ENCODE measurements at places on chromosomes 2 and 18.

GRCh38 chr2:119596638-119597037, 52.4 kb downstream of the CFAP221 start:
- no peaks in the 10 kb centered on the region for H3K4me1 ChIP-seq
- H3K27me3 ChIP-seq = peaks cover 10% of the 10 kb centered on the region
- no peak for DNase-seq
- H3K27ac ChIP-seq = no peak overlapping the region
- H3K4me3 ChIP-seq = no peak overlapping the region

- no peaks in the 10 kb centered on the region for H3K36me3 ChIP-seq
- H3K27me3 ChIP-seq = no peaks in the 10 kb centered on the region
- no peak overlapping the region for H3K27ac ChIP-seq
- no peak for DNase-seq
Observed at GRCh38 chr2:23605236-23605635, 220.3 kb downstream of the KLHL29 start.

DNA sequence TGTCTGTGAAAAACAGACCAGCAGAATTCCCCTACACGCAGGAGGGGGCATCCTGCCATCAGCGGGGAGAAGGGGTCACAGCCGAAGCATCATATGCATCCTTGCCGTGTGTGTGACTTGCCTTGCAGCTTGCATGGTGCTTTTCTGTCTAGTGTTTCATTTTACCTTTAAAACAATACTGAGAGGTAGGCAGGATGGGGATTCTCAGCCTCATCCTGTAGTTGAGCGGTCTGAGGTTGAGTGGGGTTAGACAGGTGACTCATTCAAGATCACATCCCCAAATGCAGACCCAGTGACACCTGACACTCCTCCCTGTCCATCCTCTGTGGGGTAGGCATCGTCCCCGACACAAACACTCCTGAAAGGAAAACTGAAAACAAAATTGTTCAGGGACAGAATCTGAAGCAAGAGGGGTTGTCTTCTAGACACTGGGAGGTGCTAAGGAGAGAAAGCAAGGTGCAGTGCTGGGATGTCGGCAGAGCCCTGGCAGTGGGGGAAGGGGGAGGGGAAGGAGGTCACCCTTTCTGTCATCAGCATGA, 7.9 kb downstream of the ARL4C start:
- peak; percentile 88 for DNase-seq
- H3K36me3 ChIP-seq = peaks cover 83% of the 10 kb centered on the region
- H3K27me3 ChIP-seq = no peaks in the 10 kb centered on the region
- H3K27ac ChIP-seq = peak overlapping the region; percentile 100
- H3K4me1 ChIP-seq = peaks cover 72% of the 10 kb centered on the region

GRCh38 chr2:5548991-5549715, 143.0 kb upstream of the SOX11 start:
- no peak overlapping the region for H3K4me3 ChIP-seq
- no peaks in the 10 kb centered on the region for H3K27me3 ChIP-seq
- H3K27ac ChIP-seq = no peak overlapping the region
- H3K36me3 ChIP-seq = no peaks in the 10 kb centered on the region
- H3K4me1 ChIP-seq = no peaks in the 10 kb centered on the region

DNA sequence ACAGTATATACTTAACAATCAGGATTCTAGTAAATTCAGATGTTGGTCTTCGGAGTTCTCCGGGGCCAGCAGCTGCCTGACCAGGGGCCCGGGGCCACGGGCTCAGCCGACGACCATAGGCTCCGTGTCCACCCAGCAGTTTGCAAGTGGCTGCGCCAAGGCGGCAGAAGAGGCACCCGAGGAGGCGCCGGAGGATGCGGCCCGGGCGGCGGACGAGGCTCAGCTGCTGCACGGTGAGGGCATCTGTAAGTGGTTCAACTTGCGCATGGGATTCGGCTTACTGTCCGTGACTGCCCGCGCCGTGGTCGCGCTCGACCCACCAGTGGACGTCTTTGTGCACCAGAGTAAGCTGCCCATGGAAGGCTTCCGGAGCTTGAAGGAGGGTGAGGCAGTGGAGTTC, 136.3 kb downstream of the NUP35 start:
- H3K4me1 ChIP-seq = no peaks in the 10 kb centered on the region
- no peaks in the 10 kb centered on the region for H3K27me3 ChIP-seq
- H3K27ac ChIP-seq = no peak overlapping the region
- no peak for DNase-seq

- H3K4me3 ChIP-seq = peak overlapping the region; percentile 6
- peaks cover 74% of the 10 kb centered on the region for H3K27me3 ChIP-seq
- H3K27ac ChIP-seq = no peak overlapping the region
- peaks cover 20% of the 10 kb centered on the region for H3K4me1 ChIP-seq
- H3K36me3 ChIP-seq = no peaks in the 10 kb centered on the region
Observed at GRCh38 chr18:8707556-8708300, 2.4 kb downstream of the MTCL1 start.

- H3K36me3 ChIP-seq = no peaks in the 10 kb centered on the region
- DNase-seq = no peak
- no peaks in the 10 kb centered on the region for H3K4me1 ChIP-seq
- H3K4me3 ChIP-seq = no peak overlapping the region
Observed at GRCh38 chr2:68992933-68993332, 18.5 kb downstream of the GKN1 start.

All from activated naive CD4-positive, alpha-beta T cell treated with anti-CD3 and anti-CD28 coated beads, Interleukin-2, amount 10 ng/mL, durations not matched to agents 7 days and 5 days (primary cell).